ENCODE measurements at places on chromosomes 3 and 15. TPM values are rescaled to one million over a fixed set of nuclear protein-coding genes. Genes with fewer than 3 reads are reported as not detected.

Gene PLD1
- 22.4 TPM for total RNA-seq

Gene COL6A6
- total RNA-seq: 0.30 TPM

Gene TUSC7
- total RNA-seq: not detected

Gene PCNP
- 99.2 TPM for total RNA-seq

Gene AAGAB
- total RNA-seq: 70.5 TPM

Gene GOLGA8H
- not detected for total RNA-seq

Gene CHSY1
- 76.2 TPM for total RNA-seq

Measured in smooth muscle cell of the umbilical artery (primary cell).